ENCODE measurements at places on chromosomes 2 and 18. TPM values are rescaled to one million over a fixed set of nuclear protein-coding genes. Genes with fewer than 3 reads are reported as not detected.

GRCh38 chr2:212489719-212490346, 48.8 kb downstream of the ERBB4 start:
- DNase-seq, result no peak

DNA sequence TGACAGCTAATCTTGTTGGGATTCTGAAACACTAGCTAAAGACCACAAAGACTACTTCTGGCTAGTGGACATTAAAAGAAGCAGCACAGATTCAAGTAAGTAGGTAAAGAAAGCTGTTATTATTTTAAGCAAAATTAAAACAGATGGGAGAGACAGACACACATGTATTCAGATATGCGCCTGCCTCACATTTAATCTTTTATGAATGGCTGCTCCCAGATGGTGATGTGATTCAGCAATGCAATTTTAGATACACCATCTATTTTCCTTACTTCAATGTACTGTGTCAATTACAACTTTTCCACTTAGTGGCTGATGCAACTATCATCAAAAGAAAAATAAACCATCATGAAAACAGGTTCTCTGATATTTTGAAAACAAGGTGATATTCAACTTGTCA, 133.0 kb upstream of the PGAP1 start:
- DNase-seq, result no peak

DNA sequence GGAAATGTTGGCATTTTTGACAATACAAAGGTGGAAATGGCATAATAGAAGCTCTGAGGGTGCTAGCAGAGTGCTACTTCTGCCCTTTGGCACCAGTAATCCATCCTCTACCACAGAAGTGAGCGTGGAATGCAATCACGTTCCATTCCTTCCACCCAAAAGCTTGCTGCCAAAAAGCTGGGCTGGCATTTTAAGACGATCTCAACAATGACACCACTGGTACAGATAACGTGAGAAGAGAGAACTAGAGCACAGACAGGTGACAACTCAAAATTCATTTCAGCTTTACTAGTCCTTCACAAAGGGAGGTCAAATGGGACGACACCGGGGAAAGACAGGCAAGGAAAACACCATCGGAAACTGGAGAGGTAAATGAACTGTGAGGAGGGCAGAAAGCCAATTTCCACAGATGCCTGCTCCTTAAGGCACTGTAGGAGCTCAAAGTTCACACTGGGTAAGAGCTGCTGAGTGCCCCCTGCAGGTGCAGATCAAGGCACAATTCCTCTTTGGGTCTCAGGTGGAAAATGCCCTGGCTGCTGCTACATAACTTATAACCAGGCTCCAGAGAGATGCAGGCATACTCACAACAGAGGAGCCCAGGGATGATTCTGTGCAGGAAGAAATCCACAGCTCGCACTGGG, 50.7 kb upstream of the RNU4ATAC start:
- no peak for DNase-seq

- no peak for DNase-seq
These were observed 244.7 kb downstream of the HRH4 start for GRCh38 chr18:24704946-24705630.

- DNase-seq, result no peak
These were observed 143.5 kb downstream of the RTN4 start for GRCh38 chr2:54906716-54907115.

- DNase-seq, result no peak
These were observed 12.4 kb upstream of the SPATA3 start for GRCh38 chr2:230983566-230983965.

- DNase-seq, result peak; percentile 35
These were observed 11.0 kb downstream of the DYSF start for GRCh38 chr2:71464389-71464788.

GRCh38 chr18:70620837-70621612, 332.2 kb downstream of the SOCS6 start:
- DNase-seq, result no peak

- DNase-seq, result no peak
These were observed 460.4 kb upstream of the ZNF804A start for GRCh38 chr2:184137955-184138354.

GRCh38 chr2:71743995-71744675, 290.8 kb downstream of the DYSF start:
- DNase-seq, result no peak

DNA sequence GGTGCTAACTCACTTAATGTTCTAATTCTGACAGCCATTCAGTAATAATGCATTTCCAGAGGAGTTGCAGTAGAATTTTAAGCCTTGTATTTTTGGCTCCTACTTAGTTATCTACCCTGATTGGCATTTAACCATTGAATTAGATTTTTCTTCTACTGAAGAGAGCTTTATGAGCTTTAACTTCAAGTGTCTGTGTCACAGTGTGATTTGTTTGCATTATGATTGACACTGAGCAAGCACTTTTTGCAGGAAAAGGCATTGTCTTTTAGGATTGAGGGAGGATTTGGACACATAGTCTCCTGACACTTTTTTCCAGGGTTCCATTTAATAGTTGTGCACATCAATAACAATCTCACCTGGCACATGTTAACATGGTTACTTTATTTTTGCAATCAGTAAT, 26.7 kb downstream of the LYPD6 start:
- no peak for DNase-seq

DNA sequence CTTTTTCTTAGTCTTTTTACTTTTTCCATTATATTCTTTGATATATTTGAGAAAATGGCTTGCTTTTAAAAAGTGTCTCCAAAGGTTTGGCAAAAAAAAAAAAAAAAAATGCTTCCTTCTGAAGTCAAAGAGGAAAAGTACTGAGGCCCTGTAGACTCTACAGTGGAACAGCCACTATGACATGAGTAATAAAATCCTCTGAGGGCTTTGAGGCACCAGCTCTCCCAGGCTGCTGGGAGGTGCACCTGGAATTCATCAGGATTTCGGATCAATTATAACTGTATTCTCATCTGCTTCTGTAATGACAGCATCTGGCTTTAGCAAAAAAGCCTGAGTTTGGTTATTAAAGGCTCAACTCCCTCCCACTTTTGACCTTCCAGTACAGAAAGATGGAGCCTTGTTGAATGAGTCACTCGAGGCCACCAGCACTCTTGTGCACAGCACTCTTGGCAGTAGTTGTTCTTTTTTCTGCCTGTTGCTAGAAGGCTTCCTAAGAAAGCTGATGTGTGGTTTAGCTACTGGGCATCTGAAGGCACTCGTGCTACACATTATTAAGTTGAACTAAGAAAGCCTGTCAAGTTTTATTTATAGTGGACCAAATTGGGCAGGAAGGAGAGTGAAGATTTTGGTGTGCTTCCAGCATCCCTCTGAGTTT, 131.3 kb downstream of the PRPF40A start:
- DNase-seq, result no peak

DNA sequence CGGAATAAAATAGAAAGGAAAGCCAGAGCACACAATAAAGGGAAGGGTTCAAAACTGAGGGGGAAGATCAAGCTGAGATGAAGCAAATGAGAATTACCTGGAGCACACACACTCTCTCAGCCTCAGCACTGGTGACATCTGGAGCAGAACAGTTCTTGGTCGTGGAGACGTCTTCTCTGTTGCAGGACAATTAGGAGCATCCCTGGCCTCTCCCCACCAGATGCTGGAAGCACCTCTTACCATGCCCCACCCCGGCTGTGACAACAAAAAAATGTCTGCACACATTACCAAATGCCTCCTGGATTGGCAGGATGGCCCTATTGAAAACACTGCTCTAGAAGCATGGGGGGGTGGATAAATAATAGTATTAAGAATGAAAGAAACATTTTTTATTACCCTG, 43.6 kb upstream of the MAP3K20 start:
- DNase-seq, result no peak

- DNase-seq, result peak; percentile 37
These were observed 4.6 kb downstream of the CHRNG start for GRCh38 chr2:232543928-232544631.

GRCh38 chr2:106642679-106643078, 155.5 kb downstream of the CD8B2 start:
- DNase-seq, result no peak

- DNase-seq, result no peak
These were observed 254.0 kb upstream of the DSEL start for GRCh38 chr18:67770520-67770919.

DNA sequence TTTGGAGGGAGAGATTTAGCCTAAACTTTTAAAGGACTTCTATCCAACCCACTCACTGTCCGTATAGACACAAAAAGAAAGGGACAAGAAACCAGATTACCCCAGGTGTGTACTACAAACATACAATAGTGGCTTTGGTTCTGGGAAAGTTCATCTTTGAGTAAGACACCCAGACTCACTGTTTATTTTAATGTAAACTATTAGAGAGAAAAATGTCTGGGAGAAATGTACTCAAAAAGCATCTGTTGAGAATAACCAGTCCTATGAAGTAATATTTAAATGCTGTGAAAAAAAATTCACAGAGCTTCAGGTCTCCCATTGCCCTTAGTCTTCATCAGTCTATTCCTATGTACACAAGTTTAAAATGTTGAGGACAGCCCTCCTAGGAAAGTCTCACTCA, 107.5 kb downstream of the SLC8A1 start:
- DNase-seq, result no peak

DNA sequence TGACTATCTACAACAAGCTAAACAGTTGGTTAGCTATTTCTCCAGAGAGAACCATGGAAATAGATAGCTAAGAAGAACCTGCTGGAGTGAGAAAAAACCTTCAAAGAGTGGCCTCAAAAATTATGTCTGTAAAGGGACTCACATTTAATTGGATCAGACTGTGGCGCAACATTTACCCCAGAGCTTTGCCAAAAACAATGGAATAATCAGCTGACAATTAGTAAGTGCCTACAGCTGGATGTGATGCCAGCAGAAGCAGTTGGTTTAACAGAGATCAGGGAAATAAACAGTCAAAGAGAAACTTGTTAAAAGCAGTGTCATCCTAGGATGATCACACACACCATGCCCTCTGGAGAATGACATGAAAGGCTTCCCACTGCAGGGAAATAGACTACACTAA, 310.7 kb downstream of the CLIP4 start:
- DNase-seq, result no peak

DNA sequence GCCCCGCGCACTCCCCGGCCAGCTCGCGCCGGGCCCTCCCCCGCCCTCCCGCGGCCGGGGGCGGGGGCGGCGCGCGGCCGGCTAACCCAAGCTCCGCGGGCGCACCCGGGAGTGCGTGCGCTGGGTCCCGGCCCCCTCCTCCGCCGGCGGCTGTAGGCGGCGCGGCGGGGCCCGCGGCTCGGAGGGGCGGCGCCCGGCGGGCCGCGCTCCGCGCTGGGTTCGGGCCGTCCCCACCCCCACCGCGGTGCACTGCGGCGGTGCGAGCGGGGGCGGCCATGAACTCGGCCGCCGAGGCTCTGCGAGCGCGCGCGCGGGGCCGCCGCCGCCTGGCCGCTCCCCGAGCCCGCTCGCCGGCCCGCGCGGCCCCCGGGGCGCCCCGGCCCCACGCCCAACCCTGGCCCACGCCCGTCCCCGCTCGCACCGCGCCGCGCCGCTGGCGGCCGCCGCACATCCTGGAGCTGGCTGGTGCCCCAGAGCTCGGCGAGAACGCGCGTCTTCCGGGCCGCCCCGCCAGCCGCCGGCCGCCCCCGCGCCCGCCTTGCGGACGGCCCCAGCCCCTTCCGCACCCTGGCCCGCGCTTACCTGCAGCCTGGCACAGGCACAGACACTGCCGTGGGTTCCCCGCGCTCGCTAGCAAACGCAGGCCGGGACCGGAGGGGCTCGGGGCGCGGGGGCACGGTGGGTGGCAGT, at the start of gene ZBTB14:
Gene ZBTB14, minus strand, starts transcription at position 496 of the 690 bp plus-strand sequence. CDS start 2,480 bp downstream, outside the sequence.
- peak; percentile 81 for DNase-seq

- no peak for DNase-seq
These were observed 128.4 kb downstream of the IKZF2 start for GRCh38 chr2:213022987-213023386.

GRCh38 chr2:201058914-201059313, 12.6 kb downstream of the HYCC2 start:
- no peak for DNase-seq

DNA sequence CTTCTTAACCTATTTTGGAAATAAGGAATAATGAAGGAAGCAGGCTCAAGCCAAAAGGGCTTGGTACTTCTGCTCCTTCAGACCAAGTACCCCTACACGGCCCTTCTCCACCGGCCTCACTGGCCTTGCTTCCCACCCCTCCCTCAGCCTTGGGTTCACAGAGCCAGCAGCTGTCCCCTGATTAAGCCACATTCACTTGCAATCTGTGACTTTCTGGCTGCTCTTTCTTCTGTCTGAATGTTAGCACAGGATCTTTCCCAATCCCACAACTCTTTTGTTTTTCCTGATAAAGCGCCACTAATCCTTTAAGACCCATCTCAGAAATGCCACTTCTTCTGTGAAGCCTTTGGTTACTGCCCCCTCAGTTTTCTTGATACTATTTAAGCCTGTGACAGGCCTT, 52.4 kb downstream of the REEP1 start:
- DNase-seq, result no peak

- no peak for DNase-seq
These were observed 15.1 kb upstream of the DYNC2LI1 start for GRCh38 chr2:43758739-43759138.

GRCh38 chr18:5892823-5893431, 2.4 kb downstream of the TMEM200C start:
- no peak for DNase-seq

DNA sequence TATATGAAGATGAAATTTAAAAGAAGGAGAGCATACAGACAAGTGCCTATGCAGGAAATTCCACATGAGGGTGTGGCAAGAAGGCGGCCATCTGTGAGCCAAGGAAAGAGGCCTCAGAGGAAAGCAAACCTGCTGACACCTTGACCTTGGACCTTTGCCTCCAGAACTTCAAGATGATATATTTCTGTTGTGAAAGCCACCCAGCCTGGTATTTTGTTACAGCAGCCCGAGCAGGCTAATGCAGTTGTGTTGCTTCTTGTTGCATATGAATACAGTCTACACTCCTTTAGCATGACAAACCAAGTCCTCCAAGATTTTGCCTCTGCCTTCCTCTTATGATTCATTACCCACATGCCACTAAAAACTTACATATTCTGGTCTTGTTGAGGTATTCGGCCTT, 374.8 kb upstream of the TRIB2 start:
- DNase-seq, result no peak

- no peak for DNase-seq
These were observed 54.3 kb downstream of the KCNF1 start for GRCh38 chr2:10966056-10966455.

GRCh38 chr2:29154610-29155009, 39.4 kb downstream of the CLIP4 start:
- no peak for DNase-seq

DNA sequence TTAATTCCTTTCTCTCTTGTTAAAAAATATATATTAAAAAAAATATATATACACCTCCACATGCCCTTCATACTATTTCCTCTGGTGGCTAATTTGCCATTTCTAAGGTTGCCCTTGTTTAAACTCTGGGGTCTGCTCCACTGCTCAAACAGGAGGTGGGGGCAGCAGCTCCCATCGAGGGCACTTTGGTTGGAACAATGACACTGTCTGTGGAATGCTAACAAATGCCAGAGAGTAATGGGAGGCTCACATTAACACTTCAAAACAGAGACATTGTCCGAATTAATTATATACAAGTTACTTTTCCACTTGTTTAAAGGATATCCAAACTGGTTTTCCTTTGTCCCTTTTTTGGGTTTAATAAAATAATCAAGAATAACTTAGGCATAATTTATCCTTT, 58.8 kb upstream of the CD302 start:
- no peak for DNase-seq

Gene RND3
- total RNA-seq, result 19.2 TPM

Gene FRZB
- total RNA-seq, result 0.28 TPM

Gene CHRNA1
- total RNA-seq, result not detected

Gene APCDD1
- total RNA-seq, result 0.58 TPM

Gene TBR1
- not detected for total RNA-seq

Gene SERPINB13
- not detected for total RNA-seq

Gene FAP
- 0.58 TPM for total RNA-seq

Gene RAB6C
- not detected for total RNA-seq

Gene HNMT
- total RNA-seq, result 46.2 TPM

Gene IL1RN
- total RNA-seq, result 16.0 TPM

Gene ARL5A
- total RNA-seq, result 21.1 TPM

Gene DSG4
- not detected for total RNA-seq

Data from left lobe of liver (tissue), 2 donors.